Stimulated activated CD8-positive, alpha-beta memory T cell treated with anti-CD3 and anti-CD28 coated beads, Interleukin-15, amount 100 ng/mL, for 4 hours (primary cell): ENCODE measurements at places on chromosomes 2 and 18.

GRCh38 chr18:9838144-9838877 is 47.5 kb upstream of the TXNDC2 start:
- DNase-seq, result no peak

DNA sequence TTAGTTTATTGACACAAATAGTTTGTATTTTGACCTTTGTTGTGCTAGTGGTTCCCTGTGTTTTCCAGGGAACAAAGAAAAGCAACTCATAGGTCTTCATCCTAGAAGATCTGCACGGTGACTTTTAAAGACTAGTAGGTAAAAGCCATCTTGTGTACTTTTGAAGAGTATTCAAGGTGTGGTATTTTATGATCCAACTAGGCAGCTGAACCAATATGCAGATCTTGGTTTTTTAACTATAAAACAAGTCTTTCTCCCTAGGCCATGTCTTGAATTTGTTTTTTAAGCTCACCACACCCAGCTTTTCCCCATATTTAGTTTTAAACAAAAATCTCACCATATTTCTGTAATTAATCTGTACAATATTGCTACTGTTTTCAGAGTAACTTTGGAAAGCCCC is 30.0 kb upstream of the MYO1B start:
- DNase-seq, result no peak

- DNase-seq, result no peak
These were observed 345.8 kb downstream of the SOCS6 start for GRCh38 chr18:70634576-70635147.

DNA sequence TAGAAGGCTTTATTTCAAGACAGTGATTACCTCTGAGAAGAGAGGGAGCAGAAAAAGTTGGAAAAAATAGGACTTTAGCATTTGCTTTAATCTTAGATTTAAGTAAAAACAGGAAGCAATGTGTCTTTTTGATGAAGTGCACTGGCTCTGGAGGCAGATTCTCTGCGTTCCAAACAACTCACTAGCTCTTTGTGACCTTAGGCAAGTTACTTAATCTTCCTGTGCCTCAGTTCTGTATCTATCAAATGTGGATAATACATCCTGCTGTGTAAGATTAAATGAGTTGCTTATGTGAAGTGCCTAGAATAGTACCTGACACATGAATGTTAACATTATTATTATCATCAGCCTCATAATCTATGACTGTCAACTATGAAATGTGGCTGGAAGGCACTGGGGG is 42.3 kb downstream of the RPRD1A start:
- DNase-seq, result no peak

DNA sequence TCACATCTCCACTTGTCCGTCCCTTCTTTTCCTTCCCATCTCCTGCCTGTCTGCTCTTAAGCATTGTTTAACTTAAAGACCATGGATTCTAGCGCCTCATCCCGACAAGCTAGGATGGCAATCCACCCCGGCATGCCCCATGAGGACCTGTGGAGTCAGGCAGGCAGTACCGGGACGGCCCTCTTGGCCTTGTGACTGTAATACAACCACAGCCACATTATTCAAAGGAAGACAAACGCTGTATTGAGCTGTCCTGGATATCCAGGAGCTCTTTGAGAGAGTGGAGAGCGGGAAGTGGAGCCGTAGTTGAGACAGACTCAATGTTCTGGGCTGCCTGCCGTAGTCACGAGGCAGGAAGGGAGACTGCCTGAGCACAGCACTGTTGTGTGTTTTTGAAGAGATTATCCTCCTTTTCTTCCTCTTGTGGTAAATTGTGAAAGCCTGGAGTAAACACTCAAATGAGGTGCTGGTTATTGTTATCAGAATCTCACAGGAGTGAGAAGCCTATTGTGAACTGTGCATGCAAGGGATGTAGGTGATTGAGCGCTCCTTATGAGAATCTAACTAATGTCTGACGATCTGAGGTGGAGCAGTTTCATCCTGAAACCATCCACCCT is 929.8 kb upstream of the CNTNAP5 start:
- no peak for DNase-seq

GRCh38 chr18:76757335-76757734 is 65.0 kb upstream of the ZNF236 start:
- DNase-seq, result no peak

DNA sequence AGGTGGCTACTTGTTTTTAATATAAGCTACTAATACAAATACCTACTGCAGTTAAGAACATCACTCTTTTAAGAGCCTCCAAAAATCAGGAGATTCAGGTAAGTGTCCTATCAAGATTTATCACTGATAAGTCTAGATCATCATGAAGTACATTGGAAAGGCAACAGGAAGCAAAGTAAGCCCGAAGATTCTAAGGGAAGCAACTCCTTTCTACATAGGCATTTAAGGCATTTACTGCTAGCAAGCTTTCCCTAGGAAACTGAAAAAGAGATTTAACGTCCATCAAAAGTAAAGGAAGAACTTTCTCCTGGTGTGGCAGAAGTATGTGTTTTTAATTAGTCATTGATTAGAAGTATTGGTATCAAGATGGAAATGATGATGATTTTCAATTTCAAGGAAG is 3.7 kb downstream of the STK17B start:
- no peak for DNase-seq

DNA sequence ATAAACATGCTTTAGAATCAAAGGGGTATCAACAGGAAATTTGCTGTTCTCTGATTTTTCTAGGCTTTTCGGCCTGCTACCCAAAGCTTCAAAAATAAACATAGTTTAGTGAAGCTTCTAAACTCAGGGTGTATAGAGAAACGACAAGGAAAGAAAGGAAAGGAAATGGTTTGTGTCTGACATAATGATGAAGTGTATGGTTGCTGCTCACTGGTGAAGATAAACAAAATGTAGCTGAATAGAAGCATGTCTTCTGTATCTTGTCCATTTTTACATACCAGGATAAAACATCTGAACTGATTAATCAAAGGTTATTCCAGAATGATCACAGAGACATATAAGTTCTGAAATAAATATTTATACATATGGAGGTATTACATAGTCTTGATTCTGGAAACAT is 1324.6 kb upstream of the NRXN1 start:
- DNase-seq, result no peak

DNA sequence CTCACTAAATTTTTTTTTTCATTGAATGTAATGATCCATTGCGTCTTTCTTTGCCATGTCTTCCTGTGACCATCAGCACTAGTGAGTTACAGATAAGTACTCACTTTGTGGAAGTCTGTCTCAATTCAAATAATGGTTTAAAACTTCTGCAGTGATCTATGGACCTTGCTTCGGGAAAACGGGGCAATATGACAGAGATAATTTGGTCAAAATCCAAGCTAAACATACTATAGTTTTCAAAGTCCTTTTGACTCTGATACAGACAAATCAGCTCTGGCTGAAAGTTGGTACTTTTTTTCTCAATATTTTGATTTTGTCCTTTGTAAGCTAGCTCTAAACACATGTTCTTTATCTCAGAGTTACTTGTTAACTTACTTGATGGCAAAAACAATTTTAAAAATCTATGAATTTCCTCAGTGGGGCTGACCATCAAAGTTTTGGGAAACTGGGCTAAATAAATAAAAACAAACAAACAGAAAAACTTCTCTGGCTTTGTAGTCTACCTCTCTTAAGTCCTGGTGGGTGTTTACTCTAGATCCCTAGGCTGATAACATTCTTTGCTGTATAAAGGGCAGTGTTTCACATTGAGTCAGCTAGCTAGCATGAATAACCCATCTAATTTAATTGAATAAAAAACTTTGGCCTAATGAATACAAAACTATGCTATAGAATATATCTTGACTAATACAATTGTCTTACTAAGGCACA is 327.6 kb downstream of the RDH14 start:
- DNase-seq, result no peak

DNA sequence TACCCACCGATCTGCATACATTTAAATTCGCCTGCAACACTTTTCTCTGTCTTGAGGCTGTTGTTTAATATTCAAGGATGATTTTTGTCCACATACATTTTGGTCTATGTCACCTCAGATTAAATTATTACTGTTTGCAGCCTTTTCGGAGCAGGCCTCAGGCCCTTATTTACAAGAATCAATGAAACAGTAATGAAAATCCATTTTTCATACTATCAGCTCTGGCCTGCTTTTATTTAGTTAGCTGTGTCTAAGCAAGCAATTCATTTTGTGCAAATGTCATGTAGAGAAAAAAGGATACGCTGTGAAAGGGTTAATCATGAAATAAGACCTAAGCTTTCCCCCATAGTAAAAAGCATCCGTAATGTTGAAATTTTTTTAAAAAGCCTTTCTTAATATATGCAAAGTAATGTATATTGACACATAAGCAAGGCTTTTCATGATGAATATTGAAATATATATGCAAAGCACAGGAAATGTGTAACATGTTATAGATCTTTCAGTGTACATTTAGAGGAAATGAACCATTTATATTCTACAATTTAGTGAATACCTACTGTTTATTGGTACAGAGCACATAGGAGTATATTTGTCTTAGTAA is 1135.3 kb upstream of the ZEB2 start:
- no peak for DNase-seq

DNA sequence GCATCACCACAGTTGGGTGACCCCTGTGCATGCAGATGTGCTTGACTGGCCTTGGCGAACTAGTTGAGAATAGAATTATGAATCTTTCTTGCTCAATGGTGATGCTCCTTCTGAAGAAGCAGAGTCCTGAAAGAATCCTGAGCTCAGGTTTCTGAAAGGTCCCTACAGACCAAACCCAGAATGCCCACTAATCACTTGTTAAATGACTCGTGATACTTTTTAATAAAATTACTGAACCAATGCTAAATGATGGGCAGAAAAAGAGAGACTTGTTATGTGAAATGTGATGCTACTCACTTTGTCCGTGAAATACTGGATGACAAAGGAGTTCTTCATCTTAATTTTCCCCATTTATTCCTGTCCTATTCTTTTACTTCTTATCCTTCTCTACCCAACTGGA is 263.5 kb upstream of the LRRTM1 start:
- no peak for DNase-seq

GRCh38 chr18:79401494-79402208 is 5.9 kb downstream of the NFATC1 start:
- DNase-seq, result no peak

DNA sequence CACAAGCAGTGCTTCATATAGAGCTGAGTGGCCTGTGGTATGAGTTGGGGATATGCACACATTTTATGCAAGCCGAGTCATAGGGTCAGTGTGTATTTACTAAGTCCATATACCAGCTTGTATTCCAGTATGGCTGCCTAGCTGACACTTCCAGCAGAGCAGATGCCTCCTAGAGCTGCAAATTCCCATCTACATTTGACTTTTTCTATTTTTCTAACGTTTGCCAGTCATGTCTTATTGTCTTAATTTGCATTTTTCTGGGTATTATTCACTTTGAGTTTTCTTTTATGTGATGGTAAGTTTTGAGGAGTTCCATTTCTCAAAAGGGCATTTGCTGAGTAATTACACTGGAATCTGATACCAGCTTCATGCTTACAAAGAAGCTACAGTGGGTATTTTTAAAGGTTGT is 334.5 kb upstream of the CDH2 start:
- DNase-seq, result no peak
